ENCODE measurements at places on chromosomes 7 and 10.

DNA sequence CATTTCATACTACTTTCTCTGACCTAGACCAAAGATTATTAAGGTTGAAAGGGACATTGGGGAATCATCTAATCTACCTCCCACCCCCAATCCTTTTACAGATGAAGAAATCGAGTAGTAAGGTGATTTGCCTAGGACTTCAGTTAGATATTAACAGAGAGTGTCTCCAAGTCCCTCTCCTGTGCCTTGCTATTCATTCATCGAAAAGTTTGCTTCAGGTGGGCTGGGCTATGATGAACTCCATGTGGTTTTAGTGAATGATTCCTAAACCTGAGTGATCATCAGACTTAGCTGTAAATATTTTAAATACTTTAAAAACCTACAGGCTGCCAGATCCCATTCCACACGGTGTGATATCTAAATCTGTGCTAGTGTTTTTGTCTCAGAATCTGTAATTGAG, 259.4 kb upstream of the SORCS1 start:
- no peak for DNase-seq

DNA sequence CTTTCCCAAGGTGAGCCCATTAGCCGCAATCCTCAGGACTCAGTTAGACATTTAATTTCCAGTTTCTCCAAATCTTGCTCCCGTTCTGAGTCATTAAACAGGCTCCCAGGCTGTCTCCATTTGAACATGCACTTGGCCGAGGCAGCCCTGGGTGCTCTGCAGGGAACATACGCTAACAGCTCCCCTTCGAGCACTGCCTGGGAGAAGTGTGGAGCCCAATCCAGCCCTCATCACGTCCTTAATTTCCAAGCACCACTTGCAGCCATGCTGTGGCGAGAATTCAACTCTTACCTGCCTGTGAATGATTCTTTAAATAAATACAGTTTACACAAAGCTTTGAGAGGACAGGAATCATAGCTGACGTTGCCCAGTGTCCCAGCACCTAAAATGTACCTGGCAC, 218.2 kb downstream of the CCSER2 start:
- DNase-seq: no peak

- no peak for DNase-seq
Measured at GRCh38 chr10:18282094-18282493, 141.9 kb downstream of the CACNB2 start.

DNA sequence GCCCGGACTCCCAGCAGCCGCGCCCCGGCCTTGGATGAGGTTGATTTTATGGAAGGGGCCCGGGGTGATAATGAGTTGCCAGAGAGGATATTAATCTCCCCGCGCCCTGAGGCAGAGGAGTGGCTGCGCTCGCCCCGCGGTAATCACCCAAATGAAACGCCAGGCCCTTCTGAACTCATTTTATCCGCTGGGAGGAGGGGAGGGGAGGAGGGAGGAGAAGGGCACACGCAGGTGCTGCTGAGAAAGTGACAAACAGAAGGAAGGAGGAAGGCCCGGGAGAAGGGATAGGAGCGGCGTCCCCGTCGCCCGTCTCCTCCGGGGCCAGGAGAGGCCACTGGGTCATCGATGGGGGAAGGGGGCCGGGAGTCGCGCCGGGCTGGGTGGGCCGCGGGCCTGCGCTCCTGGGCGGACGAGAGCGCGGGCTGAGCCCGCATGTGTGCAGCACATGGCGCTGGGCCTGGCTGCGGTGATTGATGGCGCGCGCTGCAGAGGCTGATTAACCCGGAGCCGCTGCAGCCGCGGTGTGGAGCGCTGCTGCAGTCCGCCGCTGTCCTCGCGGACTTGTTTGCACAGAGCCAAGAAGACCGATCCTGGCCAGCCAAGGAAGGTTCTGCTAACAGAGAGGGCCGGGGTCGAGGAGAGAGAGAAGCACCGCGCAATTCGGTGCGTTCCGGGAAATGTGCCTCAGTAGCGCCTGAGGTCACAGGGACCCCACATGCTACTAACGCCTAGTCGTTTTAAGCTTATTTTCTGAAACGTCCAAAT, 6.5 kb downstream of the MNX1 start:
- DNase-seq: no peak

DNA sequence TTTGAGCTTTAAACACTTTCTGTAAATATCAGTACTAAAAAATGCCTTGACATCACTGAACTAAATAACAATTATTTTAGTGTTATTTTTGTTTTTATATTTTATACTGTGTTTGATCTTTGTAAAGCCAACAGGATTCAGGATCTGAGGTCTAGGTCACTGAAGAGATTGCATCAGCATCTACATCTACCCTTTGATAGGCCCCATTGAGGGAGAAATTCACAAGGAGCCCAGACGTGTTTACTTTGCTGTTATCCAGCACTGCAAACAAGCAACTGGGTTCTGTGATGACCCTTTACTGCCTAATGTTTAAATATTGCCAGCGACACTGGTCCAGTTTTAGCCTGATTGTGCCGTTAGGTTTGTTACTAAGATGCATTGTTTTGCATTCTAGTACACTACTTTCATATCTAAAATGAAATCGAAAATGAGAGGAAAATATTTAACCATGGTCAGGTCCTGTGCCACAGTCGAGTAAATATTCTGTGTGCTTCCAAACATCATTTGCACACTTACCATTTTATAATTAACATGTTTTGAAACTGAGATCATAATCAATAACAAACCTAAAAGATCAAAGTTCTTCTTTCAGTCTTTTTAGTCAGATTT, 48.7 kb downstream of the SP8 start:
- no peak for DNase-seq

GRCh38 chr10:77682393-77683087, 44.9 kb upstream of the KCNMA1 start:
- DNase-seq: no peak

DNA sequence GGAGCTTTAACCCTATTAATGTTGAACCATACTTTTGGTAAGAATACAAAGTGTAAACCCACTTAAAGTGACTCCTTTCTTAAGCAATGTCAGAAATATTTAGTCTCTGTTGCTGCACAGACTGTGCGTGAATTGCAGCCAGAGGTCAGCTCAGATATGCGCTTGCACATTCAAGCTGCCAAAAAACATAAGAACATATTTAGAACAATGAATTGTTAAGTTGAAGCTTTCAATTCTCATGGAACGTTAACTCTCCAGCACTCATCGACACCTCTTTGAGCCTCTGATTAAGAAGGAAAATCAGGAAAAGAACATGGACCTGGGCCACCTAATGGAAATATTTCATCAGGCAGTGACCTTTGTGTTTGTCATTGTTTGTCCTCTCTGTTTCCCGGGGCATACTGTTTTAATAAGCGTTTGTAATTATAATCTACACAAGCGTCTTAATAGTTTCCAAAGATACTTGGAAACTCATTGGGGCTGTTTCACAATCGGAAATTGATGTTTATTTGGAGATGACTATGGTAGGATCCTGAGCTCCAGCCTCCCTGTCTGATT, 193.0 kb upstream of the CELF2 start:
- DNase-seq: no peak

GRCh38 chr10:123157210-123157609, 3.0 kb downstream of the BUB3 start:
- DNase-seq: no peak

DNA sequence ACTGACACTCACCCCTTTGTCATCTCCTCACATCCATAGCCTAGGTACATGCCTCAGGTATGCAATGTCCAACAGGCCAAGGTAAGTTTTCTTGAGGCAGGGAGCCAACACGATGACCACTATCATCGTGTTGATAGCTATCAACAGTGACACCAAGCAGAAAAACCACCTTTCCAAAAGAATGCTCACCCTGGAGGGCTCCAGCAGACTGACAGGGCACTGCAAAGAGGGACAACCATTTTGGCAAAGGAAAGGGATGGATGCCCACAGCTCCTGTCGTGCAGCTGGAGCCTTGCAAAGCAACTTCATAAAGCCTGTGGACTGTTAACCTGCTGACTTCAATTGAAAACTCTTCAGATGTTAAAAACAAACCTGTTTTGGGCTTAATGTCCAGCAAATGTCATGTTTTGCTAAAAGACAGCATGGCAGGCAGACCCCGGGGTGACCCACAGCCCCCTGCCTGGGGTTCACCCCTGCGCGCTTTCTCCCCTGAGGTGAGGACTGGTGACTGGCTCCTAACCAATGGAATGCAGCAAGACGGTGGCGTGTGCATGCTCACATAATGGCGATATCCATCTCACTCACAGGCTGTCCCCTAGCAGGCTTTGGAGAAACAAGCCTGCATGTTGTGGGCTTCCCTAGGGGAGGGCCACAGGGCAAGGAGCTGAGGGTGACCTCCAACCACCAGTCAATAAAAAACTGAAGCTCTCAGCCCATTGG, 293.8 kb downstream of the TCERG1L start:
- DNase-seq: no peak

- DNase-seq: no peak
Measured at GRCh38 chr7:159071260-159071659, 73.4 kb downstream of the VIPR2 start.

DNA sequence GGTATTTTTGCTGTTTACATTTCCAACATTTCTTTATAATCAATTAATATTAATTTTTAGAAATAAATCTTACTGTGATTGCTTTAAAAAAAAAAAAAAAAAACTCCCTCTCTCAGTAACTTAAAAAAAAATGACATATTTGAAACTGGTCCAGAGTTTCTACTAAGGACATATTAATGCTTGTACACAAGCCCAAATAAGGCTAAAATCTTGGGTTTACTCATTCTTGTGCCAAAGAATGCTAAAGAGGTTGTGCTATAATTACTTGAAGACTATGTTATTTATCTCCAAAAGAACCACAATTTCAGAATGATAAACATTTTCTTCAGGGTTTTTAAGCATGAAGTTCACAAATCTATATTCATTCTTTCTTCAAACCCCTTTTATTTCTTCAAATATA, 39.4 kb upstream of the PHF14 start:
- no peak for DNase-seq

DNA sequence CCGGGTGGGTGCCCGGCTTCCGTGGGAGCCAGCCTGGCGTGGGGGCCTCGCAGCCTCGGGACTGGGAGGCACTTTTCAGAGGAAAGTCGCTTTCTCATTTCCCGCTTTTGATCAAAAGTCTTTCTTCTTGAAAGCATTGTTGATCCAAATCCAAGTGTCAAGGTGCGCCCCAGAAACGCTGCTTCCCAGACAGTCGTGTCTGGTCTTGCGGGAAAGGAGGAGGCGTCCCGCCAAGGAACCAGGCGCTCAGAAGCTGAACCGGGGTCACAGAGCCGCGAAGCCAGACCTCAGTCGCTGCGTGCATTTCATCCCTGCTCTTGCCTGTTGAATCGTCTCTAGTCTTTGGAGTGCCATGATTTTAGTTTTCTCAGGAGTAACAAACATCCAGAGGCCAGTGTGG, 1.1 kb upstream of the BNIP3 start:
- no peak for DNase-seq

DNA sequence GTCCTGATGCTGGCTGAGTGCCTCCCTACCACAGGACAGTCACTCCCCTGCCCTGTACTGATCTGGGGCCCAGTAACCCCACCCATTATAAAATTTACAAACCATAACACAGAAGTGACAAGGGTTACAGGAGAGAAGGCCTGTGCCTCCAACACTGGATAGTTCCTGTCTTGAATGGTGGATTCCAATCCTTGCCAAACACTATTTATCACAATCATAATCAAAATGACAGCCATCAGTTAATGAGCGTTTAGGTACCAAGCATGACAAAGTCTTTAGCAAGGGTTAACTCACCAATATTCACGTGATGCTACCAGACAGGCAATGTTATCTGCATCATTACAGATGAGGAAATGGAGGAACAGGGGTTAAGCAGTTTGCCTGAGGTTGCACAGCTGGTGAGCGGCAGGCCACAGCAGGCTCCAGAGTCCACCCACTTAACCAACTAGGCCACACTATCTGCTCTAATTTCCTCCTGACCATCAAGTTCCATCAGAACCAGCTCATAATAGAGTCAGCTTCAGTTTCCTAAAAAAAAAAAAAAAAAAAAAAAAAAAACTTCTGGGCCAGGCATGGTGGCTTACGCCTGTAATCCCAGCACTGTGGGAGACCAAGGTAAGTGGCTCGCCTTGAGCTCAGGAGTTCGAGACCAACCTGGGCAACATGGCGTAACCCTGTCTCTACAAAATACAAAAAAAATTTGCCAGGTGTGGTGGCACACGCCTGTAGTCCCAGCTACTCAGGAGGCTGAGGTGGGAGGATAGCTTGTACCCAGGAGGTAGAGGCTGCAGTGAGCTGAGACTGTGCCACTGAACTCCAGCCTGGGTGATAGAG, 14.2 kb downstream of the PDLIM1 start:
- DNase-seq: no peak

DNA sequence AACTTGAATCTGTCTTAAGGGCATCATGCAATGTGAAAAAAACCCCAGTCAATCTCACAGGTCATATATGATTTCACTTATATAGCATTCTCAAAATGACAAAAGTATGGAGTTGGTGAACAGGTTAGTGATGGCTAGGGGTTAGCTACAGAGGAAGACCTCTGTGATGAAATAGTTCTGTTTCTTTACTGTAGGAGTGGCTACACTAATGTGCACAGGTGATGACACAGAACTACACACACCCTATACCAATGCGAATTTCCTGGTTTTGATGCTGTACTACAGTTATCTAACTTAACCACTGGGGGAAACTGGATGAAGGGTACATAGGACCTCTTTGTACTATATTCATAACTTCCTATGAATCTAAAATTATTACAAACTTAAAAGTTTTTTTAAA, 541.8 kb downstream of the PARD3 start:
- no peak for DNase-seq

- no peak for DNase-seq
Measured at GRCh38 chr7:98555403-98555802, 61.7 kb upstream of the NPTX2 start.

- DNase-seq: no peak
Measured at GRCh38 chr7:84394219-84394618, 199.6 kb upstream of the SEMA3A start.

GRCh38 chr10:15632456-15633091, 87.1 kb downstream of the ITGA8 start:
- DNase-seq: no peak

GRCh38 chr10:118973744-118974143, 55.8 kb upstream of the NANOS1 start:
- no peak for DNase-seq

- no peak for DNase-seq
Measured at GRCh38 chr10:90407851-90408250, 450.0 kb downstream of the HTR7 start.

DNA sequence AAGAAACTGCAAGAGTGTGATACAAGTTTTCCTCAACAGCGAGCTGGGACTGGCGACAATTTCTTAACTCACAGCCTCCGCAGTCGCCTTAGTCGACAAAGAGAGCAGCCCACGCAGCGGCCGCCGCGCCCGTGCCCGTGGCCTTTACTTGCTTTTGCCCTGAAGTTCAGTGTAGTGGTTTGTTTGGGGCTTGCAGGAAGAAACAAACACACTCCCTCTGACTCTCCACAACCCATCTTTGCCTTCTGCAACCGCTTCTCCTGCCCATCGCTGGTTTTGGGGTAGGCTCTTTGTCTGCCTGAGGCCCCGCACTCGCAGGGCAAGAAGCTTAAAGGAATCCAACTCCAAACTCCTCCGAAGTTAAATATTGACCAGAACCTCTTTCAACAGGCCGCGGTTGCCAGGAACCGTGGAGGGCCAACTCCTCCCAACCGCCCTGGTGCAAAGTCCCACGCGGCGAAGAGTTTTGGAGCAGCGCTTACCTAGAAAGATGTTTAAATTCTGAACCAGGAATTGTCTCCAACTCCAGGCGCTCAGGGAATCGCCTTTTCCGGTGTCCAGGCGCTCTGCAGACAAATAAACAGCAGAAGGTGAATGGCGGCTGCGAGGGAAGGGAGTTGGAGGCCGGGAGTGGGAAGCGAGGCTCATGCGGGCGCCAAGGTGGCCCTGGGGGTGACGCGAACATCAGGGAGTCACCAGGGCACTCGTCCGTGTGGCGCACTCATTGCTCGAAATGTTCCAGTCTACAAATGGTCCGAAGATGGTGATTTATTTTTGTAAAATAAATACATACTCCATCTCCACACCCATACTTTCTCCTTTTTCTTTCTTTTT, 8.3 kb downstream of the HOXA4 start:
- DNase-seq: no peak

Measured in stimulated activated CD4-positive, alpha-beta T cell treated with anti-CD3 and anti-CD28 coated beads, Interleukin-15, amount 100 ng/mL, for 1 hour (primary cell).